ENCODE measurements at places on chromosomes 2 and 18.

DNA sequence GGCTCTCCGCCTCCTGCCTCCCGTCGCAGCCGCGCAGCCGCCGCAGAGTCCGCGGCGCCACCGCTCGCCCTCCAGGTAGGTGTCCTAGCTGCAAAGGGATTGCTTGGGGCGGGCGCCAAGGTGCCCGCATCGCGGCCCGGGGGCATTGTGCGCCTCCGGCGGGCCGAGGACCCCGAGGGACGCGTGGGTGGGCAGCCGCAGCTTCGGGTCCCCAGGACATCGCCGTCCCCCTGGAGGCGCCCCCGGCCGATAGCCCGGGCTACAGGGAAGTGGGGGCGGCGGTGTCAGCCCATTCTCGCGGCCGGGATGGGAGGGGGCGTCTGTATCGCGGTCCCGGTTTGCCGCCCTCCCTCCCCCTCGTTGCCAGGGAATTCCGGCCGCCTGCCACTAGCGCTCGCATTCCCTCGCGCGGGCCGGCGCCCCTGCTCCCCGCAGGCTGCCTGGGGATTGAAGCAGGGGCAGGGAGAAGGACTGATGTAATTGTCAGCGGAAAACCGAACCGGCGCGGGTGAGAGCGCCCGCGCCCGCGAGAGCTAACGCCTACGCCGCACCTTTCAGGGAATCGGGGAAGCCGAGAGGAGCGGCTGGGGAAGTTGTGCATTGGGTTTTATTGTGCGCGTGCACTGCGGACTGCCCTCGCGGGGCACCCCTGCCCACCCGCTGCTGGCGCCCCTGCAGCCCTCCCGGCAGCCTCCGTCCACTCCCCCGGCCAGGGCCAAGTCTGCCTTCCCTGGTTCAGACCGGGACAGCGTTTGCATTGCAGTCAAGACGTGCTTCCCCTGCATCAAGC, 483 bp downstream of the OSBPL6 start:
- DNase-seq, result peak; percentile 48

DNA sequence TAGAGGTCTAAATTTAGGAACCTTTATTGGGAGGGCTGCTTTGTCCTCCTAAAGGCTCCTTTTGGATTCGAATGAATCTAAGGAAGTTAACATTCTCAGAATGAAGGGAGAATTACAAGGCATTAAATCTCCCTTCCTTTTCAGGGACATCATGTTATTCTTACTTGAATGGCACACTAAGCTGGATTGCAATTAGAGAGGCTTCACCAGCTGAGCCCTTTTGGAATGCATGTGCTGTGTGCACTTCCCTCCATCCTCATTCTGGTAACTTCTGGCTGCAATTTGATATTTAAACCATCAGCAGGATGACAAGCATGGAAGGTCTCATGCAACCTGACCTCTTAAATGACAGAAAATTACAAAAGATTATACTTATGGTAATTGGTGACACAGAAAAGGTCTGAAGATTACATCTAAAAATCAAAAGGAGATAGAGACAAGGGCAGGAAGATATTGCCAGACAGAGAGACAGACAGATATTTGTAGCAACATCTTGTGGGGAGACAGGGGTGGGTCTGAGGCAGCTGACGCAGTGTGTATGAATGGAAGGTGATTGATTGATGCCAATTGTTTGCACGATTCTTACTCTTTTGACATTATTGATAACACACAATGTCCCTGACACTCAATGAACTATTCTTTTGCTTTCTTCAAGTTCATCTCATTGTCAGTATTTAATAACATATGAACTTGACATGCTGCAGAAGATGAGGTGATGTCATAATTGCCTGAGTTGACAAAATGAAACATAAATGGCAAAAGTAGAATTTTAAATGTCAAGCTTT, 570.8 kb upstream of the GYPC start:
- DNase-seq, result no peak

- no peak for DNase-seq
Observed at GRCh38 chr2:116148361-116148760, 1666.1 kb upstream of the DDX18 start.

DNA sequence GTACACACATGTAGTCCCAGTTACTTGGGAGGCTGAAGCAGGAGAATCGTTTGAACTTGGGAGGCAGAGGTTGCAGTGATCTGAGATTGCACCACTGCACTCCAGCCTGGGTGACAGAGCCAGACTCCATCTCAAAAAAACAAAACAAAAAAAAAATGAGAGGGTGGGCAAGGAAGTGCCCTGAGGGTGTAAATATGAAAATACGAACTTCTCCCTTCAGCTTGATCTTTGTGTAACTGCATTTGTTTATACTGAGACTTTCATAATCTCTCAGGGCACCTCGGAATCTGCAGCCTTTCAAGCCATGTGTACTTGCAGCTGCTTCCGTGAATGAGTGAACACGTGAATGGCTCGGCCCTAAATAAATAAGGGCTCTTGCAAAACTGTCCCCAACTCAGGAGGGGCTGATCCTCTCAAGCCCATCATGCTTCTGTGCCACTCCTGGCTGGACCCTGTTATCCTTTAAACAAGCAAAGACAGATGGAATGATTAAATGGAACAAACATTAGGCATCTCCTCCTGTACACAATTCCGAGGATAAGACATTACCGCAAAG, 96.8 kb downstream of the BOD1L2 start:
- DNase-seq, result no peak

DNA sequence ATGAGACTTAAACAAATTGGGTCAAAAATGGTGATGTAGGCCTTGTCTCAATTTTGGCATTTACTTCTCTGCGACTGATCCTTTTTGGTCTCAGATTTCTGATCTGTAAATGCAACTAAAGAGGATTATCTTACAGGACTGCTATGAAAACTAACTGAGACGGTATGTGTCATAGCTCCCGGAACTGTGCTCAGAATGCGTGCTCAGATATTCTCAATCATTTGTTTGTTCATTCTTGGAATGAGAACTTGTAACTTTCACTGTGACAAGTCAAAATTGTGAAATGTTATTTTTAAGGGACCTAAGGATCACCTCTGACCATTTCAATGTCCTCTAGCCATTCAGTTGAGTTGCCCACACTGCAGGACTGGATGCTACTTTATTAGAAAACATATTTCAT, 498.2 kb upstream of the PIK3C3 start:
- no peak for DNase-seq

DNA sequence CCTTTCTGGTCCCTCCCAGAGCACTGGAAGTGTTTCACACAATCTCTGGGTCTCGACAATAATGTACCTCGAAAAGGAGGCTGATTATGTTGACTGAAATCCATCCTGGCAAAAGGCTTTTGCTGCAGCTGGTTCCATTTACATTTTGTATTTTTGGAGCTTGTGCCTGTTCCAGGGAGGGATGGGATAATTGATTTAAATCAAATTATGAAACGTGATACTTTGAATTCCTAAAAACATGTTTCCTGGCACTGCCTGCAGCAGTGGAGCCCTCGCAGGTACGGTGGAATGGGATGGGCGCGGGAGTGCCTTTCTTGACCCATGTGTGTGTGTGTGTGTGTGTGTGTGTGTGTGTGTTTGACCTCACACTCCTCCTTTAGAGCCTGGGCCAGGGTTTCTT, 455.5 kb upstream of the MEIS1 start:
- DNase-seq, result no peak

GRCh38 chr2:9093324-9093723, 89.8 kb upstream of the MBOAT2 start:
- DNase-seq, result no peak

DNA sequence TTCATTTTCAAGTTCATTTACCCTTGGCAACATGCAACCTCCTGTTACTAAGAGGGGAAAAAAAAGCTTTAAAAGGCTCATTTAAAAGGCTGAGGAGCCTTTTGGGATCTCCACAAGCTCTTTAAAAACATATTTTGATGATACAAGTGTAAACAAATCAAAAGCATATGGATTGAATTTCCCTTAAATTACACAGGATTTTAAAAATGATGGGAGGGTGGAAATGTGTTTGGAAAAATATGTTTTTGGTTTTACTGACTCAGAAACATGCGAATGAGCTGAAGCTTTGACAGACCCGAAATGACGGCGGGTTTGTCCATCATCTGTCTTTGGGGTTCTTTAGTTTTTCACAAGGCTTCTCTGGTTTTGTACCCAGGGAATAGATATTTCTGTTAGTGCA, 180.6 kb upstream of the CCDC68 start:
- DNase-seq, result no peak

DNA sequence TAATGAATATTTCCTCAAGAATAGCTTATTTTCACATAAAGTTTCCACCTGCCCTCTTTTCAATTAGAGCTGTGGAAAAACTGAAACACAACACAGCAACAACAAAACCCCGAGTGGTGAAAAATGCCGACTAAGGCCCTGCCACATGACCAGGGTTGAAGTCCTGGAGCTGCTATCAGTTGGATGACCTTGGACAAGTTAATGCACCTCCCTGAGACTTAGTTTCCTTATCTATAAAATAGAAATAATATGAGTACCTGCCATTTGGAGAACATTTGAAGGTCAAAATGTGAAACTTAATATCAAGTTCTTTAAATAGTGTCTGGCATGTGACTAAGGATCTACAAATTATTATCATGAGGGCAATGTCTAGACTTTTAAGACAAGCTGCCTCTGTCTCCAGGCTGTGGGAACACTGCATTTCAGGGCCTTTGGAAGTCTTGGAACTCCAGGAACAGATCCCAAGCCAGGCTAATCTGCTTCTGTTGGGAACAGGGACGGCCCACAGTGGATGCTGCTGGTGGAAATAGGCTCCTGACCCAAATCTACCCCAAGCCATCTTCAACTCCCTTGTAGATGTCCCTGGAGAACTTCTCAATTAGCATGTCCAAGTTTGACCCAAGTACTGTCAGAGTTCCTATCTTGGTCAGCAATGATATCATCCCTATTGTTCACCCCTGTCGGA, 42.0 kb upstream of the TRIB2 start:
- DNase-seq, result no peak

DNA sequence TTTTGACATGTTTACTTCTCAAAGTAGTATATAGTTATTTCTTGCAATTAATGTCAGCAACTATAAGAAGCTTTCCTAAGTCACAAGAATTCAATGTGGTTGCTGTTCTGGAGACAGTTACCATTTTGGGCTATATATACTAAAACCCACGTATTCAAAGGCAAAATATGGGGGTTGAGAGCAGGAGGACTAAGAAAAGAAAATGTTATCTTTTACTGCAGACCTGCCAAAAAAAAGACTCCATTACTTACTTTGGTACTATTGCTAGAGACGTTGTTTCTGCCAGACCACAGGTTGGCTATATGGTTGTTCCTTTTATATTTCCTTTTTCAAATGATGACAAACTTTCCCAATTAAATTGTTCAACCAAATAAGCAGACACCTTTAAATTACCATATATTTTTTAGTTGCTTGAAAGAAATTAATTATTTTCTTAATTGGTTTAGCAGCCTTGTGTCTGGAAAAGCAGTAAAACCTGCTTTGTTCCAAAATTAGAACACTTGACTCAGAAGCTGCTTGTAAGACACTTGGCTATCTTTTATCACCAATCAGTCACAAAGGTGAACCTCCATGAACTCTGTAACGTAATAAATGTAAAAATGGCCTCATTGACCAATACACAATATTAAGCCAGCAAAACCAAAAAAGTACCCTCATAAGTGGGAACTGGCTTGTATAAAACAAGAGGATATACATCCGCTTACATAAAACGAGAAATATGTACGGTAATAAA, 8.2 kb upstream of the OSGEPL1 start:
- no peak for DNase-seq

- no peak for DNase-seq
Observed at GRCh38 chr2:201157694-201158093, 25.2 kb upstream of the CASP10 start.

GRCh38 chr2:11344956-11345677, 681 bp upstream of the ROCK2 start:
- DNase-seq, result peak; percentile 46

GRCh38 chr2:238231251-238231793, 8.5 kb downstream of the HES6 start:
- DNase-seq, result peak; percentile 79

GRCh38 chr2:156434461-156435291, 1.5 kb upstream of the GPD2 start:
- DNase-seq, result no peak

- no peak for DNase-seq
Observed at GRCh38 chr2:63676135-63676534, 87.4 kb downstream of the MDH1 start.

DNA sequence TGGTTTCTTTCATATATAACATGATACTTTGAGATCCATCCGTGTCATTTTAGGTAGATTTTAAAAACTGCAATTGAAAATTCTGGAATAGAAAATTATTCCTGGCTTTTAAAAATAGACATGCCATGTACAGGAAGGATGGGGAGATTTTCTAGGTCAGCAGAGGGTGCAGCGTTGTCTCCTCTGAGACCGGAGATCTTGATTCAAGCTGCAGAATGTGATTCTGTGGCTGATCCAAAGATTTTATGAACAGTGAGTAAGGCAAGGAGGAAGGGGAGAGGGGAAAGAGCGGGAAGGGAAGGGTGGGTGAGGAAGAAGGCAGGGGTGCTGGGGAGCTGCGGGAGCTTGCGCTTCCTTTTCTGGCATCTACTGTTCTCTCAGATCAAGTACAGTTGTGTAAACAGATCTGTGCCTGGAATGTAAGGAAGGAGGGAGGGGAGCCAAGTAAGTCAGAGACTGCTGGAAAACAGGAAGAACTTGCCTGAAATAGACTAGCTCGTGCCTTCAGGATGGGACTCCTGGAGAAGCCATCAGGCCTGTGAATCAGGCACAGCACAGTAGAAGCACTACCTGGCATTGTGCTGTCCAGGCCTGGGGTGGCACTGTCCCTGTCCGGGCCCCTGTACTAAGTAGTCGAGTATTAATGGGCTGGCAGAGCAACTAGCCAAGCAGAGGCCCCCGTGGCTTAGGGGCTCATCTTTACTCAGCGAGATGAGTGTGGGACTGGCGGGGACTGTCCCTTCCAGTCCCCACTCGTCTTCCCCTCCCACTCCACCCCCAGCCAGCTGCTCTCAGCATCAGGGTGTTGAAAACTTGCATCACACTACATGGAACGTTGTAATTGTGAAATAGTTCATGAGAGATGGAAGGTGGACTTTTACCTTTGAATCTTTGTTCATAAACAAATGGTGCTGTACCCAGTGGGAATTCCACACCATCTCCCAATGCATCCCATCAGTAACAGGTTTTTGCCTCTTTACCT, 163.5 kb downstream of the UXS1 start:
- peak; percentile 76 for DNase-seq

DNA sequence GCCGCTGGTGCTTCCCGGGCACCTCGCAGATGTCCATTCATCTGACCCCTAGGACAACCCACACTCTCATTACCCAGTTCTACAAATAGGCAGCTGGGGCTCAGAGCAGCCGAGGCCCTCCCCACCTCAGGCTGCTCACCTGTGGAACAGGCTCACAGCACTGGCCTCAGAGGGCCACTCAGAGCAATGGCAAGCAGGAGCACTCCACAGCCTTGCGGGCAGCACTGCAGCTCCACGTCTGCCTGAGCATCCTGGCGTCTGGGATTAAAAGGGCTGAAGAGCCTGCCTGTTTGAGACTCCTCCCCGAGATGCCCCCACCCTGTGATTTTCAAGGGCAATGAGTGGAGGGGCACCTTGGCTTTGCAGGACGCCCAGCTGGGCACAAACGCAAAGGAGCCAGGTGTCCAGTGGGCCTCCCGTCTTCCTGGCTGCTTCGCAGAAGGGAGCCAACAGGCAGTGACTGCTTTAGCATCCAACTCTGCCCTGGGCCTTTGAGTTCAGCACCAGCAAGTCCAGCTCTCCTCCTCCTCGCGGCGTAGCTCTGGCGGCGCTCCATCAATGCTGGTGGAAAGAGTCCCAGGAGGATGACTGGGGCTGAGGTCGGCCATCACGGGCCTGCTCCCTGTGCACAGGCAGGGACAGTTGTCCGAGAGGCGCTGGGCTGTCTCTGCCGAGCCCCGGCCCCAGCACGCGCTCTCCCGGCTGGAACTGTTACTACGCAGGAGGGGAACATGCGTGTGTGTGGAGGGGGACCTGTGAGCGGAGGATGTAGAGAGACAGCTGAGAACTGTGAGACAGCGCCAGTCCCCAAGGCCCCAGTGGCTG, 297.2 kb downstream of the NDUFA10 start:
- DNase-seq, result peak; percentile 29

All from heart right ventricle (tissue), 16 donors.